CD4-positive, alpha-beta memory T cell (primary cell): ENCODE measurements at places on chromosomes 1 and 21.

- DNase-seq: peak; percentile 64
Observed at GRCh38 chr21:44892536-44893277, 19.2 kb upstream of the PTTG1IP start.

DNA sequence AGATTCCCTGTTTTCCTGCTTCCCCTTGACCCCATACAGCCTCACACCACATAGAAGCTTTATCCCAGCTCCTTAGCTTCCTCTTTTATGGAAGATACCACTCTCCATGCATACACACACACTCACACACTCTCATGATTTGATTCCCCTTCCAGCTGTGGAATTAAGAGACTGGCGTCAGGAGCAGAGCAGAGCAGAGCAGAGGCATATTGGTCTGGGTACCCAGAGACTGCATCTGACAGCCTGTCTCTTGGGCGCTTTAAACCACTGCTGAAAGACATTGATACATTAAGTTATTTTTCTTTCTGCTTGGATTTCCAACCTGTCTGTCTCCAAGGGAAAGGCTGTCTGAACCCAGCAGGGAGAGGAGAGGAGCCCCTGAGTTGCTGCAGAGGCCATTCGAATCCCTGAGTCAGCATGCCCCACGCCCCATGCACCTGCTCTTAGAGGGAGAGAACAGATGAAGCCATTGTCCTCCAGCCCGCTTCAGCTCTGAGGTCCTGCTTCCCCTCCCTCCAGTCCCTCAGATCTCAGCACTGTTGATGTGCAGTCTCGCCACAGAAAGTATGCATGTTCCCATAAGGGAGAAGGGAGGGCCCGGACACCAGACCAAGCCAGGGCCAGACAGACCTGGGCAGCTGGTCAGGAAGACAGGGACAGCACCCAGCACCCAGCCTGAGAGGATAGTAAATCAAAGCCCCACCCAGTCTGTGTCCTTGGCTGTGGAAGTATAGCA lies 66.7 kb upstream of the GJB5 start:
- DNase-seq: no peak

GRCh38 chr1:73674945-73675561 lies 522.9 kb downstream of the LRRIQ3 start:
- no peak for DNase-seq

DNA sequence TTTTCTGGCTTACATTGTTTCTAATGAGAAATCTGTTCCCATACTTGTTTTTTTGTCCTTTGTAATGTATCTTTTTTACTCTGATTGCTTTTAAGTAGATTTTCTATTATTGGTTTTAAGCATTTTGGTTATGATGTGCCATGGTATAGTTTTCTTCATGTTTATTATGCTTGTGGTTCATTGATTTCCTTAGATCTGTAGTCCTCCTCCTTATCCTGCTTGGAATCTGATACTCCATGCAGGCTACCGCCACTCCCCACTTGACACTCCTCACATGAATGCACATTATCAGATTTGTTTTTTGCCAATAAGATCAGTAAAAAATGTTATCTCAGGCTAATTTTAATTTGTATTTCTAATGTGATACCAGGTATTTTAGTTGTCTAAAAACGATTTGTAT lies 20.8 kb downstream of the UROD start:
- DNase-seq: no peak

DNA sequence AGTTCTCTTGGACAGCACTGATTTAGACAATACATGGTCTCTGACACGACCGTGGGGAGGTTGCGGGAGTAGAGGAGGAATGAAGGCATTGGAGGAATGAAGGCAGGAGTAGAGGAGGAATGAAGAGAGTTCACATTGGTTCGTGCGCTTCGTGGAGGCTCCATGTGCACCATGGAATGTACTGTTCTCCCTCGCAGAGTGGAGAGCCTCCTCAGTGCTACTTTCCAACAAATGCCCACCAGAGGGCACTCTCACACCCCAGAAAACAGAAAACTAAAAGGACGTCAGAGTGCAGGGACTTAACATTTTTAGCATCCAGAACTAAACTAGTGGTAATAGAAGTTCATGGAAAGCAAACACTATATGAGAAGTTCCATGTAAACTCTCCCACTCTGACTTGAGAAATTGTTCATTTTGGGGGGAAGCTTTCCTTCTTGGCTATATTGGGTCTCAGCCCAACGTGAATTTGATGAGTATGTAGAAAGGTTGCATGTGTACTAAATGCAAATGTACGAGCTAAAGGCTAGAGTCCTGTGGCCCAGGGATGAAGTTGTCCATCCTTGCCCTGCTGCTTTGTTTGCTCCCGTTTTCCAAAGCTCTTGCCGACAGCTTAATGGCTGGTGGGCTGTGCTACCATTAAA lies 211.6 kb downstream of the LMX1A start:
- no peak for DNase-seq
